ENCODE measurements at places on chromosomes 2 and 18.

GRCh38 chr2:222637067-222637466 is 18.8 kb downstream of the FARSB start:
- no peak for DNase-seq

DNA sequence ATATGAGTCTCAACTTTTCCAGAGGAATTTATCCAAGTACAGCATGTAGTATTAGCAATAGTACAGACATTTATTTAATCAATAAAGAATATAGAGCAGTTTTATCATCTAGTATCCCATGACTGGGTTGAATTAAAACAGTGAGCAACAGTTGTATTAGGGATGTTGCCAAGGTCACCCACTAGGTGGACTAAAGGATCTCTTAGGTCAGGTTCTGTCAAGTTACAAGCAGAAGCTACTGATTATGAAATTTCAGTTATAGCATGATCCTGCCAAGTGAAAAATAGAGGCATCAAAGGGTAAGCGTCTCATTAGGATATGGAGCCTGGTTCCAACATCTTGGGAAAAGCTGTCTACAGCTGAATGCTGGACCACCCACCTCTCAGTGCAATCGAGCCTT is 52.1 kb upstream of the LAPTM4A start:
- DNase-seq, result no peak

DNA sequence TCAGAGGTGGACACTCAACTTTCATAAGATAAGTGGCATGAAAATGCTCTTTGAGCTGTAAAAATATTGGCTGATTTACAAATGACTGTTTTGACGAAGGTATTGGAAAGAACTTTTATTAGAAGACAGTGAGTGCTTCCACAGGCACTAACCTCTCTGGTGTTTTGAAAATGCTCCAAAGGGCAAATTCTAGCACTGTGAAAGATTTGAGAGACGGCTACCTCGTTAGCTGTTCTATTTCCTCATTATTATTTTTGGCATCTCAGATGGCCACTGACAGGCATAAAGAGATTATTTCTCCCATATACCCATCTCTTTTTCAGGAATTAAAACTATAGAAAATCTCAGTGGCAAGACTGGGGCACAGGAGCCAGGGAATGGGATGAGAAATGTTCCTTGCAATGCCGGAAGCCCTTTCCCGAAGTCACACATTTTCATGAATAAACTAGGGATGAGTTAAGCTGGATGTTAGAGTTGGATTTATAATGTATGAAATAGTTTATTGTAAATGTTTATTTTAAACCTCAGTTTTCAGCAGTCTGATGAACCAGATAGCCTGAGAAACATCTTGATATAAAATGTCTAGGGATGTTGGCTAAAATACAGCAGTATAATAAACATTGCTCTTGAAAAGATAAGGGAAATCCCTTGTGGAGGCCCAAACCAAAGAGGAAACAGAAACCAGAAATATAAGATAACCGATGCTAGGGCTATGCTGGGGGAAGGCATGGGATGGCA is 175.7 kb downstream of the ASB1 start:
- no peak for DNase-seq

DNA sequence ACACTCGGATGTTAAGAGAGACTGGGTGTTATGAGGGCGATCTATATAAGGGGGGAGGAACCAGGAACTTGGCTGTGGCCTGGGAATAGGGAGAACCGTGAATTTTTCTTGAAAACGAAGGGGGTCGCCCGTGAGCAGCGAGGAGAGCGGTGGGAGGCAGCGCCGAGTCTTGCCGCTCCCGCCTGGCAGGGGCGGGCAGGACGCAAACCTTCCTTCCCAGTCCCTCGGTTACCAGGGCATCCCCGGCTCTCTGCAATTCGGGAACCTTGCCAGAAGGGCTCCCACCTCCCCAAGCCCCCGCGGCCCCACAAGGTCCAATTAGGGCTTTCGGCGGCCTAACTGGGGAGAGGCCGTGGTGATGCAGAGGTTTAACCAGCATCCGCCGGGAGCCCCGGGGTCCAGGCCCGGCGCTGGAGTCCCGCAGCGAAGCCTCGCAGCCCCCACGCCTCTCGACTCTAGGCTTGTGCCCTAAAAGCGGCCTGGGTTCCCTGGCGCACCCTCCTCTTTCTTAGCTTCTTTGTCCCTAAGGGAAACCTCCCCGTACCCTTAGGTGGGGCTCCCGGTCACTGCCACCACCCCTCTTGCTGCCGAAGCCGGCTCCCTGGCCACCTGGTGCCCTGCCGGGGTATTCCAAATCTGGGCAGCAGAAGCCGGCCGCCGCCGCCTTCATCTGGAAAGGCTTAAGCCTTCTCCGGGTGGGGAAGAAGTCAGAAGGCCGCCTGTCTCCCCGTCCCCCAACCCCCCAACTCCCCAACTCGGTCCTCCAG is 680 bp upstream of the FHOD3 start:
- no peak for DNase-seq

- DNase-seq, result no peak
These were observed 8.0 kb upstream of the STAT4 start for GRCh38 chr2:191158747-191159146.

DNA sequence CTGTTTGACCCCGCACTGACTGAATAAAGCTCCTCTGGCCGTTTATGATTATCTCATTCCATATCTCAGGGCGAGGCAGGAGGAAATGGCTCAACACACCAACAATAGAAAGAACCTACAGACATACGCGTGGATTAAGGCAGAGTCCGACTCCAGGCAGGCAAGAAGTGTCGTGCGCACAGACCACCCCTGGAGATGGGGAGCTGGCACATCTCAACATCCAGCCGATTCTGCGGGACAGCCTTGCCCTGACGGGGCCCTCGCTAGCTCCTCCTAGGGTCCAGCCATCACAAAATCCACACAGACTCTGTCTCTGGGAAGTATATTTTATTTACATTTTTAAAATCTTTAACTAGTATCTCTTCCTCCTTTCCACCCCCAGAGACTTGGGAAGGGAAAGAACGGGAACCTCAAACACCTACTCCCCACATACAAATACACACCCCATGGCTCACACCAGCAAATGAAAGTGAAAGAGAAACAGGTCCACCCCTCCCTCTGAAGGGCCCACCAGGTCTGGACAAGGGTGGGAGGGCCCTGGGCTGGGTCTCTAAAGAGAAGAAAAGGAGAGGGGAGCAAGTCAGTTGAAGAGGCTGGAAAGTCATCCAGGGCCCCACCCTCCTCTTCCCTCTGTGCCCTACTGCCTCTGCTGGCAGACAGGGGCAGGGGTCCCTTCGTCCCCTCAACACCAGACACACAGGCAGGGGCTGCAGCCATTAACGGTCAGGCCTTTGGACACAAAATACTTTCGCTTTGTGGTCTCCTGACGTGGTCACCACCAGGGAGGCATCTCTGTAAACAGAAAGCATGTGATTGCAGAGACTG is 3.2 kb downstream of the GPBAR1 start:
- DNase-seq, result no peak

DNA sequence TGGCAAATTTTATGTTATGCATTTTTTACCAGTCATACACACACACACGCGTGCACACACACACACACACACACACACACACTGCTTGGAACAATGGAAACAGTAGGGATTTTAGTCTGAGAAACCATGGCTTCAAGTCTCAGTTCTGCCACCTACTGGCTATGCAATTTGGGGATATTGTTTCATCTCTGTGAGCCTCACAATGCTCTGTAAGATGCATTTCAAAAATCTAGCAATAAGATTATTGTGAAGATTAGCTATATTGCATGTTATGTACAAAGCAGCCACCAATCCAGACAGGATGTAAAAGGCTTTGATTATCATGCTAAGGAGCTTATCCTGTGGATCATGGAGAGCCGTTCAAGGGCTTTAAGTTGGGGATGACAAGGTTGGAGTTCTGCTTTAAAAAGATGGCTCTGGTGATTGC is 401.4 kb downstream of the NBAS start:
- no peak for DNase-seq
